Renal cortical epithelial cell (primary cell): ENCODE measurements at places on chromosomes 2 and 18.

- no peak for DNase-seq
Measured at GRCh38 chr2:23547725-23548124, 162.7 kb downstream of the KLHL29 start.

- DNase-seq, result peak; percentile 95
Measured at GRCh38 chr2:84963692-84964405, 7.1 kb upstream of the KCMF1 start.

- DNase-seq, result peak; percentile 74
Measured at GRCh38 chr2:177264693-177265587, at the start of gene NFE2L2. Gene NFE2L2 (minus strand): TSS chr2:177264727. CDS start chr2:177264576, 151 bp downstream.

GRCh38 chr2:12163866-12164265 lies 417.4 kb downstream of the LPIN1 start:
- no peak for DNase-seq

DNA sequence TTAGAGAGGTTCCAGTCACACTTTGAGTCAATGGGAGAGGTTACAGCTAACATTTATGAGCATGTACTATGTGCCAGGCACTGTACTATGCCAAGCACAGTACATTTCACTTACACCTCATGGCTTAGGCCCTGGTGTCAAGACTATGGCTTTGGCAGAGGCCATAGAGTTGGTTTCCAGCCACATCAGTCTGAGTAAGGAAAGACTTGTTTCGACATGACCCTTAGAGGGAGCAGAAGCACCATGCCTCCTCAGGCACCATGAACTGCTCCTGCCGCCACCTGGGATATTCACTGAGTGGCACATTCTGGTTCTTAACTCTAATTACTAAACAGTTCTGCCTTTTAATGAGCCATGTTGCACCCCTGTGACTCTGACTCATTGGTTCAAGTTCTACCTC lies 12.7 kb downstream of the DGUOK start:
- peak; percentile 77 for DNase-seq

GRCh38 chr2:219344751-219345430 lies 12.3 kb upstream of the RESP18 start:
- peak; percentile 62 for DNase-seq

DNA sequence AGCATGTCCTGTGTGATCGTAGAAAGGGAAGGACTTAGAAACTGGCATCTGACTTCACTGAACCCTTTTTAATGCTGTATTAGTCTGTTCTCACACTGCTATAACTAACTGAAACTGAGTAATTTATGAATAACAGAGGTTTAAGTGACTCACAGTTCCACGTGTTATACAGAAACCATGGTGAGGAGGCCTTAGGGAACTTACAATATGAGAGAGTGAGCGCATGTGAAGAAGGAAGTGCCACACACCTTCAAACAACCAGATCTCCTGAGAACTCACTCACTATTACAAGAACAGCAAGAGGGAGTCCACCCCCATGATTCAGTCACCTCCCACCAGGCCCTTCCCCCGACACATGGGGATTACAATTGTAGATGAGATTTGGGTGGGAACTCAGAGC lies 811.3 kb downstream of the CPS1 start:
- peak; percentile 99 for DNase-seq

DNA sequence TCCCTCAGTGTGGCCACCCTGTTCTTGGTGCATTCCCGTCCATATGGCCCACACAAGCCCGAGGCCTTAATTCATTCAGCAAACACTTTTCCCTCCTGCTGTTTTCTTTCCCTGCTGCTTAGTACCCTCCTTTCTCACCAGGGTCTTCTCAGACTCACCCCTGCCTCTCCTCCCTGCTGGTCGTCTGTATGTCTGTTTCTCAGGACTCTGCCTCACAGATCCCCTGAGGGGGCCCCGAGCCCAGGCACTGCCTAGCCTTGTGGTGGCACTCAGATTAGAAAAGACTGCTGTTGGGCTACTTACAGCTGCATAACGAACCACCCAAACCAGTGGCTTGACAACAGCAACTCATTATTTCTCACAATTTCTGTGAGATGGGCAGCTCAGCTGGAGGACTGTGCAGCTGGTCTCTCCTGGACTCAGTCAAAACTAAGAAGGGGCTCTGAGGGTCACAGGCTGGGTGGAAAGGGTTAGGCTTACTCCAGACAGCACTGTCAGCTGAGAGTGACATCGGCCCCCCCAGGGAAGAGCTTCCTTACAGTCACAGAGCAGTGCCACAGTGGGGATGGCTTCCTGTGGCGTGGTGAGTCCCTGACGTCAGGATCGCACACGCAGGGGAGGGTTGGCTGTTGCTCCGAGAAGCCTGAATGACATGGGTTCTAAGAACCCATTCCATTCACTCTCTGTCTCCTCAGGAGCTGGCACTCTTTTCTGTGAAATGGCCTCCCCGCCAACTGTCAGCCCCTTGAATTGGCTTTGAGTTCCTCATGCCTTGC lies 139.0 kb downstream of the UXS1 start:
- DNase-seq, result no peak

DNA sequence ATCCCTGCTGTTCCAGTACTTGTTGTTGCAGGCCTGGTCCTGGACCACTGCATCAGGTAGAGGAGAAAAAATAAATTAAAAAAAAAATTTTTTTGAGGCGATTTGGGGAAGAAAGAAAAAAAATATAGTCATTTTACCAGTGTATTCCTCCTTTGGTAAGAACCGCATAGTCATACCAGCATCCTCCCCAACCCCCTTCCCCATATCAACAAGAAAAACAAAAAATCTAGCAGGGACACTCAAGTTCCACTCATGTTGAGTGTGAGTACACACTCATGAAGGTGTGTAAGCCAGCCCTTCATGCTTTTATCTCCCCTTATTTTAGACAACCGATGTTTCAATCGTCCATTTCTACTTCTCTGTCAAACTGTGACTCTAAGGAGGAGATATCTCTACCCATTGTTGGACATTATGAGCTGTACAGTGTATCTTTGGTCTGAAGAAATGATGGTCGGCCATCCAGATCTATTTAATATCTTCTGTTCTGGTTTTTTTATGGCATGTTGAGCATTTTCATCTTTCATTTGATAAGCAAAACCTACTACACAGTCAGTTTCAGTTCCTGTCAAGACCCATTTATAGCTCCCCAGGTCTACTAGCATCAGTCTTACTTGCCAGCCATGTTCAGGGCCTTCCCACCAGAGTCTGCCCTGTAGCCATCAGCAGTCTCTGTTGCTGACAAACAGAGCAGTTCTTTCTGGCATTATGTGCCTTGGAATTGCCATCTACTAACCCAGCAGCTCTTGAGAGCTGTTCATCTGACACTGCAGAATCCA lies 20.0 kb downstream of the ELP2 start:
- no peak for DNase-seq

- peak; percentile 43 for DNase-seq
Measured at GRCh38 chr2:236715491-236715961, 145.9 kb downstream of the ACKR3 start.

GRCh38 chr18:61079714-61080113 lies 253.5 kb upstream of the CDH20 start:
- no peak for DNase-seq

DNA sequence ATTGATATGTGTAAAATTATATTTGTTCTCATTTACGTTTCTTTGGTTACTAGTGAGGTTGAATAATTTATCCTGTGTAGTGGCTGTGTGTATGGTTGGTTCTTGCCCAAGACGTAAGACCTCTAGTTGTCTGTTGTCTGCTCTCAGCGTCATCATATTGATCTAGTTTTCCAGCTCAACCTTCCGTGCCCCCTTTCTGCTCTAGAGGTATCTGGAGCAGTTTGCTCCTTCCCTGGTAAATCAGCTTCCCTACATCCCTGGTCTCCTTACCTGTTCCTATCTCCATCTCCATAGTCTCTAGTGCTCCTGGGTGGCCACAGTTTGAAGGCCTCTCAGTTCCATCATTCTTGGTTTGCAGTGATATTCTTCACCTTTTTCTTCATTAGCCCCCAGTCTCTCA lies 1.2 kb downstream of the SMYD5 start:
- DNase-seq, result no peak
